ENCODE measurements at places on chromosomes 7 and 10. TPM values are rescaled to one million over a fixed set of nuclear protein-coding genes. Genes with fewer than 3 reads are reported as not detected.

Gene PKD2L1
- total RNA-seq = not detected

Gene PDK4
- 219 TPM for total RNA-seq

Gene ABCB4
- under 0.01 TPM for total RNA-seq

Gene CALN1
- 0.89 TPM for total RNA-seq

Gene LSM8
- 35.3 TPM for total RNA-seq

Gene VWDE
- under 0.01 TPM for total RNA-seq

Gene CYP2E1
- 0.13 TPM for total RNA-seq

Gene CTBP2
- total RNA-seq = 133 TPM

Gene TLX1
- total RNA-seq = not detected

Gene HYAL4
- total RNA-seq = 0.39 TPM

Gene AEBP1
- 9.1 TPM for total RNA-seq

Gene GIMAP8
- total RNA-seq = 157 TPM

Gene SFTPD
- not detected for total RNA-seq

Gene NUTM2D
- total RNA-seq = 0.77 TPM

Gene IGFBP3
- 6.4 TPM for total RNA-seq

Gene TAS2R39
- total RNA-seq = not detected

Gene NRP1
- 65.0 TPM for total RNA-seq

Gene IKZF1
- total RNA-seq = 0.38 TPM

Gene CREM
- total RNA-seq = 66.1 TPM

Gene SFRP5
- not detected for total RNA-seq

Gene STN1
- total RNA-seq = 20.9 TPM

Gene ATP6V1F
- 109 TPM for total RNA-seq

Gene TMEM225B
- total RNA-seq = 0.25 TPM

Gene CPN1
- not detected for total RNA-seq

Gene TIMM23B
- 9.4 TPM for total RNA-seq

Gene CDC14C
- total RNA-seq = not detected

Gene LEP
- not detected for total RNA-seq

Gene SLIT1
- total RNA-seq = under 0.01 TPM

Gene AMZ1
- not detected for total RNA-seq

Gene UNCX
- not detected for total RNA-seq

Gene FAM20C
- 1.2 TPM for total RNA-seq

Gene GPER1
- total RNA-seq = 2.3 TPM

Gene SPAG6
- total RNA-seq = not detected

Gene PLEKHS1
- total RNA-seq = not detected

Gene CNTNAP2
- 0.25 TPM for total RNA-seq

Gene MINDY4
- total RNA-seq = 1.3 TPM

Gene SKIDA1
- 3.8 TPM for total RNA-seq

Gene ARHGEF35
- total RNA-seq = 0.13 TPM

Gene TNPO3
- 50.6 TPM for total RNA-seq

Gene SHTN1
- 2.1 TPM for total RNA-seq

Gene PSTK
- total RNA-seq = 2.8 TPM

Gene RSBN1L
- total RNA-seq = 11.6 TPM

Gene SFXN2
- total RNA-seq = 6.8 TPM

Gene CRHR2
- total RNA-seq = not detected

Gene DNAJC9
- total RNA-seq = 30.8 TPM

Gene MBL2
- not detected for total RNA-seq

Gene NODAL
- total RNA-seq = not detected

Gene GRM3
- not detected for total RNA-seq

Gene TASOR2
- 35.3 TPM for total RNA-seq

Gene RSPH10B
- 2.4 TPM for total RNA-seq

Gene ARHGAP21
- total RNA-seq = 67.1 TPM

Gene PLAU
- 11.8 TPM for total RNA-seq

All from dermis microvascular lymphatic vessel endothelial cell (primary cell).